ENCODE measurements at places on chromosomes 1 and 21. TPM values are rescaled to one million over a fixed set of nuclear protein-coding genes. Genes with fewer than 3 reads are reported as not detected.

TLCD4 gene
- not detected for total RNA-seq

LY9 gene
- total RNA-seq = 0.28 TPM

GRCh38 chr1:221574529-221574928 lies 167.4 kb downstream of the DUSP10 start:
- DNase-seq = no peak

- no peak for DNase-seq
Measured at GRCh38 chr1:105122041-105122440, 1372.3 kb downstream of the AMY1C start.

DNA sequence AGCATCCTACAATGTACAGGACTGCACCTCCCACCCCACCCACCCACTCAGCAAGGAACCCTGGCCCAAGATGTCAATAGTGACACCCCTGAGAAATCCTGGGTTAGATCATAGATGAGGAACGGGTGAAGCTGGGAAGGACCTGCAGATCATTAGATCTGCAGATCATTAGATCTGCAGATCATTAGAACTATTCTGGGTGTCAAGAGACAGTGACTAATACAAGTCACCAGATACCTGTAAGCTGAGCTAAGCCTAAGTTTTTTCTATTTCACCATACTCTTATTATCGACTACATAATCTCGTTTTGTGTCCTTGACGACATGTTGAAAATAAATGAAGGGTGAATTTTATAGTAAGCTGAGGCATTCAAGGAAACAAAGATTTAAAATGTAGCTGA lies 325.7 kb downstream of the DUSP10 start:
- DNase-seq = no peak

GRCh38 chr1:112070677-112071076 lies 81.2 kb upstream of the KCND3 start:
- no peak for DNase-seq

- DNase-seq = no peak
Measured at GRCh38 chr1:23524163-23524562, 6.9 kb downstream of the E2F2 start.

GRCh38 chr1:235023711-235024439 lies 104.8 kb downstream of the TOMM20 start:
- no peak for DNase-seq

DNA sequence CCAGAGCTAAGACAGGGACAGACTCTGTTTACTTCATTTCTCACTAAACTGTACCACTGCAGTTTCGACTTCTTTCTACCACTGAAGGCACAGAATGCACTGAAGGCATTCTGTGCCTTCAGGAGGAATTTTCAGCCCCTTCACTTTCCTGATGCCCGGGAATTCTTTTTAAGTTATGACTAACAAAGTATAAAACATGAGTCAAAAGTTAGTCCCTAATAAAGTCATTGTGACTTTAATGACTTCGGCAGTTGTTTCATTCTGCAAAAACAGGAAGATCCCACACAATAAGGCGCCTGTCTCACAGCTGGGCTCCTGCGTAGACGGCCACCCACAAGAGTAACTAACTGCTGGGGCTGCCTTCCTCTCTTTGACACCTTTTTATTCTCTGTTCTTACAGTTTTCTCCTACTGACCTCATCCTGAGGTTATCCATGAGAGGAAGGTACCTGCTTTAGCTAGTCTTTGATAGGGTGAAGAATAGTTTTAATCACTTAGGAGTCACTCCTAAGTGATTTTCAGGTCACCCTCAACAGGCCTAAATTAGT lies 183.9 kb upstream of the SGIP1 start:
- DNase-seq = no peak

GRCh38 chr1:78060857-78061563 lies 15.2 kb downstream of the GIPC2 start:
- no peak for DNase-seq

DNA sequence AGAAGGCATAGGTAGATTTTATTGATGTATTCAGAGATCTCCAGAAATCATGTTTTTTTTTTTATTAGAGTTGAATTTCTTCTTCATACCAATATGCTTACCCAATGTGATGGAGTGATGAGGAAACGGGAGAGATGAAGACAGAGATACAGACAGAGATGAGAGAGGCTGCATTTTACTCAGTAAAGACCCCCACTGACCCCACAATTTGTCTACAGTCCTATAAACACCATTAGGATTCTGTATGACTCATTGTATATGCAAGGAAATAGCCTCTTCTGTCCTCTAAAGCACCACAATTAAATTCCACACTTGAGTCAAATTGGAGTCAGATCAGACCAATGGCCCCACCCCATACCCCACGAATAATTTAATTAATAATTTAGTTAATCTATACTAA lies 44.0 kb downstream of the RUNX1 start:
- DNase-seq = no peak

GRCh38 chr1:193677874-193678273 lies 491.5 kb upstream of the B3GALT2 start:
- DNase-seq = no peak

DNA sequence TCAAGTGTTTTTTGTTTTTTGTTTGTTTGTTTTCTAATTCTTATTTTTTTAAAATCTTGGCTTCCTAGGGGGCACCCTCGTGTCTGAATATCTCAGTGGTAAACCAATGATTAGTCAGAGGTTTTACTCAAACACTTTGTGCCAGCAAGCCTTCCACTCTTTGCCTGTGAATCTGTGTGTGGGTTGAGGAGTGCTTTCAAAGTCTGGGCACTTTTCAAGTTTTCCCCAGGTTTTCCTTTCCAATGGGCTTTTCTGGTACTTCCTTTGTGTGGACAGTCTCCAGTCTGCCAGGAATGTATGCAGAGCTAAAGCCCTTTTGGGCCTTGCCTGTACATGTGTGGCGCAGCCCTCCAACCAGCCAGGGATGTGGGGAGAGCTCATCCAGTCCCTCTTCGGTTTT lies 9.7 kb upstream of the PPIE start:
- DNase-seq = no peak

All from activated T-helper 2 cell treated with anti-CD3 and anti-CD28 coated beads, Interferon-gamma antibody, Interleukin-2, Interleukin-4, amounts not matched to agents 10 μg/mL and 5 μg/mL and 100 μg/mL, durations not matched to agents 14 hours and 24 hours and 36 hours (primary cell).